ENCODE measurements at places on chromosomes 1 and 21.
A peak's percentile ranks its signal among the peaks of the same experiment; 100 is the strongest.

GRCh38 chr1:154550070-154550469 lies 8.4 kb downstream of the UBE2Q1 start:
- no peak for DNase-seq

- no peak for DNase-seq
Measured at GRCh38 chr1:13820055-13820454, 120.1 kb downstream of the PRDM2 start.

- DNase-seq = no peak
Measured at GRCh38 chr1:38508232-38508631, 351.3 kb downstream of the RRAGC start.

DNA sequence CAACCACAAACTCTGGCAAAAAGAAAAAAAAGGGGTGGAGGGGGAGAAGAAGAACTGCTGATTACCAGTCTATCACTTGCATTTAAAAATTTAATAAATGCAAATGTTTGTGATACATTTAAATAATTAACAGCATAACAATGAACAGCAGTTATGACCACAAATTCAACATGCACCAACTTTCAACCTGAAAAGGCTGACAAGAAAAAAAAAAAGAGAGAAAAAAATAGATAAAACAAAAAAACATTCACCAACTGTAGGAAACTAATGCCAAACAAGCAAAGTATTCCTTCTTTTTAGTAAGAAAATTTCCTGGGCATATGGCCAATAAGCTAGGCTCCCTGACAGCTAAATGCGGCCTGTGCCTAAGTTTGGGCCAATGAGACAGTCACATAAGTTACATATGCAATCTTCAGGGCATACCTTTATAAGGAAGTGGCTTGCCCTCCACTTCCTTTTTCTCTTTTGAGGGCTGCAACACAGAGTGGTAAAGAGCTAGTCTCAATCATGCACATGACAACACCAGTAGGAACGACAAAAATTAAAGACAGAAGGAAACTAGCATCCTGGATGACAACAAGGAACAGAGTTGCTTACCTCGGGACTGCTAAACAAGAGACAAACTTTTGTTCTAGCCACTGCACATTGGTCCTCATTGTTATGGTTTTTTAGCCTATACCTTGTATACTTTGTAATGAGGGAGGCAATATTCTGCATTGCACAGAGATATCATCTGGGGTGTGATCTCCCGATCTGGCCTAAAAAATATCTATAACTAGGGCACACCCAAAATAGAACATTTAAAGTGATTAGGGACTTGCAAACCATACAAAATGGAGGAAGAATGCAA lies 24.2 kb upstream of the PHTF1 start:
- DNase-seq = peak; percentile 79

DNA sequence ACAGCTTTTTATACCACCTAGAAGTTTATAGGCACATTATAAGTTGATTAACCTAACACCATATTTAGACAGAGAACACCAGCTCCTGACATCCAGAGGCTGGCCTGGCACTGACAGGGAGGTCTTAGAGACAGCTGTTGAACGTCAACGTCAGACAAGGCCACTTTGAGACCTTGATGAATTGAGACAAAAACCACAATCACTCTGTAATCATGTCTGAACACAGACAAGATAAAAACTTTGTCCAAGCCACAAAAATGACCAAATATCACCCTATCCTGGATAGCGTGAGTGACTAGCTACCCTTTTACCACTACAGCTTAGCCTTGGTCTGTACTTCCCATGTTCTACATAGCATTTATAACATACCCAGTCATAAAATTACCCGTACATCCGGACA lies 403.6 kb upstream of the CHRM3 start:
- DNase-seq = no peak

GRCh38 chr1:101257500-101258325 lies 20.9 kb downstream of the S1PR1 start:
- peak; percentile 63 for DNase-seq

GRCh38 chr1:114352797-114353196 lies 158.2 kb downstream of the TRIM33 start:
- DNase-seq = no peak
